ENCODE measurements at places on chromosomes 7 and 10. TPM values are rescaled to one million over a fixed set of nuclear protein-coding genes. Genes with fewer than 3 reads are reported as not detected.

DNA sequence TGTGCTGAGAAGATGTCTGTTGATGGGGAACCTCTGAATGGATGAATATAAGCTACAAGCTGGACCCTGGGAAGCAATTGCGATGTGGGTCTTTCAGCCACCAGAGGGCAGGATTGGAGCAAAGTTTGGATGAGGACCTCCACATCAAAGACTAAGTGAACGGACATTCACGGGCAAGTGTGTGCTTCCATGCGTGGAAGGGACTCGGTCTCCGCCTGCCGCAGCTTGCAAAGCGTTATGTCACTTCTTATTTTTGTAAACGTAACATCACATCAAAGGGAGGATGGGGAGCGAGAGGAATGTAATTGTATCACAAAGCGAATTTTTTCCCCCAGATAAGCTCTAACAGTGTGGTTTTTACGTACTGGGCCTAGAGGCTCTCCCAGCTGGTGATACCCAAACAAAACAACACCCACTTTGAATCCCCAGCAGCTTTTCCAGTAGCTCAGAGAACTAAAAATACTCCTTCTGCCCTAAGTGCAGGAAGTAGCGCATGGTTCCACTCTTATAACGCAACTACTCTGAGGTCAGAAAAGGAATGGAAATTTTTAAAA, 65.0 kb downstream of the VWA2 start:
- DNase-seq: peak; percentile 88

DNA sequence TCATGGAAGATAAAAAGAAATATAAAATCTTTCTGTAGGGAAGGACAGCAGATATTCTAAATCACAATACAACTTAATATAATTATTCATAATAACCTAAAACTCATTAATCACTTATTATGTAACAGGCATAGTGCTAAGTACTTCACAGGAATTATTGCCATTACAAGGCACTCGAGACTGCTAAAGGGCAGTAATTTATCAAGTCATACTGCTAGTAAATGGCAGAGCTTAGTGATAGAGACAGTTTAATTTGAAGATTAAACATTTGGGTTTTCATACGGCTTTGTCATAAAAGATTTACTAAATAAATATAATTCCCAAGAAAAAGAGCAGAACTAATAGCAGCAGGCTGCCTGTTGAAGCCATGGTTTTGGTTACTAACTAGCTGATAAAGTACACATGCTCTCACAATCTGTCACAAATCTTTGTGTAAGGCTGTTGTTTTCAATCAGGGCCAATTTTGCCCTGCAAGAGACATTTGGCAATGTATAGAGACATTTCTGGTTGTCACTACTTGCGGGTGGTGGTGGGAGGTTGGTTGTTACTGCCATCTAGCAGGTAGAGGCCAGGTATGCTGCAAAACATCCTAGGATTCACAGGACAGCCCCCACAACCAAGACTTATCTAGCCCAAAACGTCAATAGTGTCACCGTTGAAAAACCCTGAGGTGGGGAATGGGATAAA, 233.3 kb upstream of the CACNA2D1 start:
- no peak for DNase-seq

- no peak for DNase-seq
Measured at GRCh38 chr7:88291398-88292173, 15.1 kb downstream of the STEAP4 start.

DNA sequence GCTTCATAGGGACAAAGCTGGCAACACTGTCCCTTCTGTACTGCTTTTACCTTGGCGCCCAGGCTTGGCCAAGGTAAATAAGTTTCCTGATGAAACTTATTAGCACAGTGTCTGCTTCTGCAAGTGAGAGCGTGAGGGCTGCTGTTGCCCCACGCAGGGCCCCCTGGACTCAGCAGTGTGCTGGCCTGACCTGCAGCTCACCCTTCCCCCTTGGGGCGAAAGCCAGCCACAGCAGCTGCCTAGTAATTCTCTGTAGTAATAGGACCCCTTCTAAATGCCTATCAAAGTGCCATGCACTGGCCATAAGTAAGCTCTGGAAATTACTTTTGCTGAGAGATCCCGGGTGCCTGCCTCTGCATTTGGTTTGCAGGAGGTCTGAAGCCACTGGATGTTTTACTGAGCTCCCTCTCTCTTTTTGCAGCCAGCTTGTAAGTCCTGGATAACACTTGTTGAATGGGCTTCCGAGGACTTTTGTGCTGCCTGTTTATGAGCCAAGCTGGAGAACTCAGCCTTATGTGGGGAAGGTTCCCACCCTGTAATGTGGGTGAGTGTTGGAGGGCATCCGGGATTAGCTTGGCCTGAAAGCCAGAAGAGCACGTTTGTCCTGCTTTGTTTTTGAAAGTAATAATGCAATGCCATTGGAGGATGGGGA, 293.9 kb downstream of the C7orf25 start:
- no peak for DNase-seq

GIMAP4 gene
- not detected for total RNA-seq
